ENCODE measurements at places on chromosomes 7 and 10.

GRCh38 chr7:22949944-22950343 is 64.0 kb downstream of the HYCC1 start:
- no peak for DNase-seq

GRCh38 chr10:101566333-101567164 is 21.5 kb downstream of the POLL start:
- DNase-seq, result no peak

DNA sequence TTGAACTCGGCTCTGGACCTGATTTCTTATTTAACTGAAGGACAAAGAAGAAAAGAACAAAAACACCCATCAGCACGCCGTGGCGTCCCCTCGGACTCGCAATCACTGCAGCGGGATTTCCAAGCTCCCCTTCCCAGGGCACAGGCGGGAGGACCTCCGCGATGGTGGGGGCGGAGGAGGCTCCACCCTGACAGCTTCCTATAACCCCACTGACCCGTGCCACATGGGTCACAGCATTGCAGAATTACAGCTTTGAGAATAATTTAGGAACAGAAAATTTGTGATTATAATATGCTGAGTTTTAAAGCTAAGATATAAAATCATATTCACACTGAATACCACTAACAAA is 129.7 kb upstream of the SEC61G start:
- no peak for DNase-seq

- DNase-seq, result no peak
Measured at GRCh38 chr10:31288001-31288400, 31.0 kb upstream of the ZEB1 start.

GRCh38 chr10:26890956-26891355 is 30.2 kb upstream of the ABI1 start:
- DNase-seq, result peak; percentile 25

GRCh38 chr7:6268023-6268900 is 4.2 kb downstream of the CYTH3 start:
- no peak for DNase-seq

- peak; percentile 17 for DNase-seq
Measured at GRCh38 chr10:7218968-7219367, 191.9 kb downstream of the SFMBT2 start.
